ENCODE measurements at places on chromosomes 2 and 18.

DNA sequence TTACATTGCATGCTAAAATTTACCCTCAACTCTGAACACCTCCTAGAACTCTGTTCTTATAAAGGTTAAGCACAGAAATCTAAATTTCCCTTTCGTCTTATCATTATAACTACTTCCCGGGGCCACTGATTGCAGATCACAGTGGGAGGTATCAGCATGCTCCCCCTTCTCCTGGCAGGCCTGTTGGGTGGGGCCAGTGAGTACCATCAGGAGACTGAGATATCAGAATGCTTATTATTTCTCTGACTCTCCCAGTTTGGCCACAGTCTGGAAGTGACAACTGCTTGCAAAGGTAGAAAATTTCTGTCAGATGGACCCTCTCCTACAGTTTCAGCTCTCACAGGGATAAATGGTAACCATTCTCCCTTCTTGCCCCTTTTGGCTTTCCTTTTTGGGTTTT lies 62.6 kb downstream of the DSEL start:
- DNase-seq: no peak
- H3K36me3 ChIP-seq: peaks cover 8% of the 10 kb centered on the region
- H3K27ac ChIP-seq: no peak overlapping the region
- no peaks in the 10 kb centered on the region for H3K27me3 ChIP-seq
- peaks cover 18% of the 10 kb centered on the region for H3K4me1 ChIP-seq
- H3K4me3 ChIP-seq: no peak overlapping the region

DNA sequence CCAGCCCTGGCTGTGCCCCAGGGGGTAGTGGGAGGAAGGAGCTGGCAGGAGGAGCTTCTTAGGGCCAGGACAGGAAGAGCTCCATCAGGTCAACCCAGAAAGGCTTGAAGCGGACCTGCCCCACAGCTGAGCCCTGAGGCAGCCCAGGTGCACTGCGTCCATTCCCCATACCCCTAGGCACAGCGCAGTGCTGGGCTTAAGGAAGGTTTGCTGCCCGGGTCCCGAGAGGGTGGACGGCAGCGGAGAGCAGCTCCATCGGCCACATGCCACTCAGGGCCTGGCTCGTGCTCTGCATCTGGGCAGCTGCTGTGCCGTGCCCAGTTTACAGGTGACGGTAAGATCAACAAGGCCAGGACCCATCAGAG lies 26.4 kb downstream of the DNMT3A start:
- peaks cover 72% of the 10 kb centered on the region for H3K4me1 ChIP-seq
- H3K27me3 ChIP-seq: no peaks in the 10 kb centered on the region
- H3K27ac ChIP-seq: peak overlapping the region; percentile 96
- H3K36me3 ChIP-seq: peaks cover 30% of the 10 kb centered on the region
- H3K4me3 ChIP-seq: no peak overlapping the region
- DNase-seq: no peak

- no peaks in the 10 kb centered on the region for H3K27me3 ChIP-seq
- H3K27ac ChIP-seq: no peak overlapping the region
- no peaks in the 10 kb centered on the region for H3K4me1 ChIP-seq
These were observed 363.1 kb downstream of the LRP1B start for GRCh38 chr2:141767691-141768090.

- H3K4me3 ChIP-seq: no peak overlapping the region
- no peaks in the 10 kb centered on the region for H3K27me3 ChIP-seq
- peaks cover 8% of the 10 kb centered on the region for H3K4me1 ChIP-seq
- DNase-seq: no peak
These were observed 266.5 kb upstream of the SPOPL start for GRCh38 chr2:138235041-138235440.

- no peaks in the 10 kb centered on the region for H3K4me1 ChIP-seq
- DNase-seq: no peak
- H3K36me3 ChIP-seq: no peaks in the 10 kb centered on the region
- no peak overlapping the region for H3K27ac ChIP-seq
- no peak overlapping the region for H3K4me3 ChIP-seq
These were observed 41.2 kb upstream of the HS6ST1 start for GRCh38 chr2:128359841-128360240.

DNA sequence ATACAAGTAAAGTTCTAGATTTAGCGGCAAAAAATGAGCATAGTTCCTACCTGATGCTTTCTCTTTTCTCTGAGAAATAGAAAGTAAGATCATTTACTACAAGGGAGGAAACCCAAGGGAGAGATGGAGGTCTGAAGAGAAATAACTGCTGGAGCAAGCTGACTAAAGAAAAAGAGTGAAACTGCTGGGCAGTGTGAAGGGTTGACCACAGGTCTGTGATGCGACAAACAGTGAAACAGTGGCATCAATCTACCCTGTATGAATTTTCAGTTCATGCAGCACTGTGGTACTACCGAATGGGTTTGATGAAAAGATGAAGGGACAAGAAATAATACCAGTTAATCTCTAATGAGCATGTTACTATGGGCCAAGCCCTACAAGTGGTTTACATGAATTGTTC lies 52.2 kb downstream of the CUL3 start:
- no peaks in the 10 kb centered on the region for H3K27me3 ChIP-seq
- no peak overlapping the region for H3K4me3 ChIP-seq
- H3K36me3 ChIP-seq: peaks cover 37% of the 10 kb centered on the region
- peak overlapping the region; percentile 7 for H3K27ac ChIP-seq
- DNase-seq: no peak
- H3K4me1 ChIP-seq: peaks cover 47% of the 10 kb centered on the region

DNA sequence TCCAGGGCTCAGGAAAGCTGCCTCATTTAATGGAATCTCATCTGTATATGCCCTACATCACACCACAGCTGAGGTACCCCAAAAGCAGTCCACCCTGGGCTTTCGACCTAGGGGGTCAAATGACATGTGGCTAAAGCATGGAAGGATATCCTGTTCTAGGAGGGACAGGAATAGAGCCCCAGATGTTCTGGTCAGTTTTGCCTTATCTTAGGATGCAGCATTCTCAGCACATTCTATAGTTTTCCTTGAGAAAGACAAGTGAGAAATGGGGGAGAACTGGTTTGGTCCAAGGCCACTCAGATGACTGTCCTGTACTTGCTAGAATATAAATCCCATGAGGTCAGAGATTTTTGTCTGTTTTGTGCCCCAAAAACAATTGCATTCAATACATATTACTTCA lies 688.0 kb upstream of the ZEB2 start:
- peaks cover 12% of the 10 kb centered on the region for H3K27me3 ChIP-seq
- H3K4me3 ChIP-seq: no peak overlapping the region
- H3K36me3 ChIP-seq: no peaks in the 10 kb centered on the region
- no peaks in the 10 kb centered on the region for H3K4me1 ChIP-seq

DNA sequence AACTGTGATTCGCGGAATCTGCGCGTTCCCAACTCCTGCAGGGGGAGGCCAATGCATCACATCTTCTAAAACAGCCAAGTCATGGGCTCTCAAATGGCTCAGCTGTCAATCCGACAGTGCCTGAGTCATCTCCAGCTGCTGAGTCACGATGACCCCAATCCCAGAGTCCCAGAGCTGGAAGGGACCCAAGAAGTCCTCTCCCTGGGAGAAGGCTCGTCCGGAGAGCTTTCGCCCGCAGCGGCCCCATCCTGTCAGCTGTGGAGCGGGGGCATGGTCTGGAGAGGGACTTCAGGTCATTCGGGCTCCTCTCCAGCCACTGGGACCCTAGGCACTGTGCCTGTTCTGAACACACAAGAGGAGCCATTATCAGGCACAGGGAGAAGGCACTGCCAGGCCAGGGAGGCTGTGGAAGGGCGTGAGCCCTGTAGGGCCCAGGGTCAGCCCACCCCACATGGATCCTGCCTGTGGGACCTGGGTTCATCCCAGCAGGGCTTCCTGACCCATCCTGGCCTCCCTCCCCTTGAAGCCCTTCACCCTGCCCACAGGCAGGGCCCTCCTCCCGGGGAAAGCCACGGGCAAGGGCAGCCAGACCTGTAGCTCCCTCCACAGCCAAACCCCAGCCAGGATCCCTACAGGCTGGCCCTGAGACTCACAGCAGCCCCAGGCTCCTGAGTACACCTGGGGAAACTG lies 47.6 kb upstream of the GPC1 start:
- peaks cover 4% of the 10 kb centered on the region for H3K27me3 ChIP-seq
- DNase-seq: no peak
- no peak overlapping the region for H3K4me3 ChIP-seq
- H3K36me3 ChIP-seq: no peaks in the 10 kb centered on the region
- H3K27ac ChIP-seq: no peak overlapping the region
- H3K4me1 ChIP-seq: peaks cover 3% of the 10 kb centered on the region

DNA sequence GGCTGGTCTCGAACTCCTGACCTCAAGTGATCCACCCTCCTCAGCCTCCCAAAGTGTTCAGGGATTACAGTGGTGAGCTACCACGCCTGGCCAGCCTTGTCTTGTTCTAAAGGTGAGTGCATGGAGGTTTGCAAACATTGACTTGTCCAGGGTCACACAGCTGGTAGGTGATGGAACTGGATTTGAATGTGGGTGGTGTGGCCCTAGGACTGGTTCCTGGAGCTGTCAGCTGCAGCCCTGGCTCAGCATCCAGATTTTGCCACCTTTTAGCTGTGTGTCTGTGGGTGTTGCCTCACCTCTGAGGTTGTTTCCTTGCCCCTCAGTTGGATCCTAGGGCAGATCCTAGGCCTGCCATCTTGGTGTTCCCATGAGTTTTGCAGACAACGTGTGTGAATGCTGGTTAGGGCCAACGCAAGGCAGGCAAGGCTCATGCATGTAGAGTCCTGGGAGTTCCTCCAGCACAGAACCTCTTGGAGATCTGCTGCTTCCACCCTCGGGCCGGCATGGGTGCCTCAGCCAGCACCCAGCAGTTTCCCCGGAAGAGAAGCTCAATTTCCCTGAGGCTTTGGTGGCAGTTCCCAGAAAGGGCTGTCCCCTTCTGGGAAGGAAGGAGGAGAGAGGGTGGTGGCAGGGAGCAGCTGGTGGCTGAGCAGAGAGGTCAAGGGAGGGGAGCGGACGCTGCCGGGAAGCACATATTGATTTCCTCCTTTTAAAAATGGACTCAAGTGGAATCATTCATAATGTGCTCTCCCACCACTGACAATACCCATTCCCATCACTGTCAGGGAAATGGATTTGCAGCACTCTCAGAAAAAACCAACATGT lies 127.6 kb upstream of the HS6ST1 start:
- no peak overlapping the region for H3K4me3 ChIP-seq
- no peak for DNase-seq
- no peaks in the 10 kb centered on the region for H3K27me3 ChIP-seq
- peaks cover 2% of the 10 kb centered on the region for H3K4me1 ChIP-seq

- no peak for DNase-seq
- no peak overlapping the region for H3K4me3 ChIP-seq
- H3K27me3 ChIP-seq: peaks cover 18% of the 10 kb centered on the region
- H3K36me3 ChIP-seq: no peaks in the 10 kb centered on the region
- H3K4me1 ChIP-seq: no peaks in the 10 kb centered on the region
- H3K27ac ChIP-seq: no peak overlapping the region
These were observed 77.3 kb downstream of the AGAP1 start for GRCh38 chr2:235570966-235571692.

- no peaks in the 10 kb centered on the region for H3K27me3 ChIP-seq
- H3K4me1 ChIP-seq: no peaks in the 10 kb centered on the region
- no peak overlapping the region for H3K4me3 ChIP-seq
- DNase-seq: no peak
- no peaks in the 10 kb centered on the region for H3K36me3 ChIP-seq
These were observed 429.2 kb downstream of the TDRD15 start for GRCh38 chr2:21552981-21553380.

GRCh38 chr2:24304098-24304497 lies 56.2 kb downstream of the ITSN2 start:
- H3K36me3 ChIP-seq: peaks cover 36% of the 10 kb centered on the region
- no peaks in the 10 kb centered on the region for H3K27me3 ChIP-seq
- no peaks in the 10 kb centered on the region for H3K4me1 ChIP-seq
- no peak overlapping the region for H3K4me3 ChIP-seq
- no peak overlapping the region for H3K27ac ChIP-seq
- no peak for DNase-seq

GRCh38 chr2:119473621-119474370 lies 42.1 kb downstream of the TMEM37 start:
- H3K36me3 ChIP-seq: no peaks in the 10 kb centered on the region
- H3K4me1 ChIP-seq: no peaks in the 10 kb centered on the region
- DNase-seq: no peak
- H3K27ac ChIP-seq: no peak overlapping the region

GRCh38 chr18:5975111-5976002 lies 80.0 kb upstream of the TMEM200C start:
- H3K4me1 ChIP-seq: peaks cover 13% of the 10 kb centered on the region
- no peaks in the 10 kb centered on the region for H3K36me3 ChIP-seq
- no peaks in the 10 kb centered on the region for H3K27me3 ChIP-seq
- no peak for DNase-seq
- no peak overlapping the region for H3K27ac ChIP-seq

DNA sequence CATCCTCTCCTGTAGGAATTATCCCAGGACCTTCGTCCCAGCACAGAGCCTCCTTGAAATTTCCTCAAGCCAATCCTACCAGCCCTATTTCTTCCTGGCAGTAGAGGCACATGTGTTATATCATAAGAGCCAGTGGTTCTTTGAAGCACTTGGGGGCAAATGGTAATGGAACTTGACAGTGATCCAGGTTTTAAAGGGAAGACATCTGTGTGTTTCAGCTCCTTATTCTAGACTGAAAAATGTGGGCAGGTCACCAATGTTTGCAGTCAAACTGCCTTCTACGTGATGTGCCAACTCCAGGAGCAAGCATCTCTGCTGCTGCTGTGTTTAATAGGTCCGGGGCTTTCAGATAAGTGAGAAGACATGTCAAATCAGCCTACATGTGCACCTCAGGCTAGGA lies 157.1 kb downstream of the GALNT14 start:
- H3K27me3 ChIP-seq: peaks cover 4% of the 10 kb centered on the region
- no peak for DNase-seq
- no peaks in the 10 kb centered on the region for H3K4me1 ChIP-seq
- no peak overlapping the region for H3K4me3 ChIP-seq

DNA sequence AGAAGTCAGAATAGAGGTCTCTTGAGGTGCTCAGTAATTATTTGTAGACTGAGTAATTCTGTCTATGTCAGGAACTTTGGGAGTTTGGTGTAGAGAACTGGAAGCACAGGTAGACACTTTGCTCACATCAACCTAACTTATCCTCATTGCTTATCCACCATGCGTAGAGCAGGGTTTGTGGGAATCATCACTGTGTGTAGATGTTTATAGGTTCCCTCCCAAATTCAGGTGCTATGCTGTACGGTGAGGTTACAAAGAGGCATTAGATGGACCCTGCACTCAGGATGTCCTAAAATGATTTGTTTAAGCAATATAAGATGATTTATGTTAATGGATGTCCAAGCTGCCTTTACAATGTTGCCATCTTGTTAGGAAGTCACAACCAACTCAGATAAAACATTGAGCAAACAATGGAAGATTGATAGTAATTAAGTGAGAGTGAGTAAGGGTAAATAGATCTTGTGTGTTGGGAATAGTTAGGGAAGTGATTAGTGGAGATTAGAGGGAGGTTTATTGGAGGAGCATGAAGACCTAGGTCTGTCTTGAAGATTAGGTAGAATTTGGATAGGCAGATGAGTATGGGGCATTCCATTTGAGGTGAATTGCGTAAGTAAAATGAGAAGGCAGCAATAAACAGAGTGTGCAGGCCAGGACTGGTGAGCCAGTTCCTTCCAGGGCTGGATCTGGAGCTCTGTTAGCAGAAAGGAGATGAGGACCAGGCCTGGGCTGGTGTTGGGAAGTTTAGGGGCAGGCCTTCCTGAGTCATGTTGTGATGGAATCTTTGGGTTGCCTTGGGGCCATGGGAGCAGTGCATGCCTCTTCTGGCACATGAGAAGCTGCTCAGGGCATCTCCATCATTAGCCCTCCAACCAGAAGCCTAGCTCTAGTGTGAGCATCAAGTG lies 12.1 kb downstream of the EPAS1 start:
- H3K36me3 ChIP-seq: no peaks in the 10 kb centered on the region
- no peak for DNase-seq
- H3K27ac ChIP-seq: no peak overlapping the region
- H3K27me3 ChIP-seq: peaks cover 35% of the 10 kb centered on the region
- H3K4me1 ChIP-seq: peaks cover 15% of the 10 kb centered on the region

- H3K27me3 ChIP-seq: no peaks in the 10 kb centered on the region
- H3K4me3 ChIP-seq: no peak overlapping the region
- no peaks in the 10 kb centered on the region for H3K4me1 ChIP-seq
These were observed 59.7 kb downstream of the SCG2 start for GRCh38 chr2:223542501-223542900.
